ENCODE measurements at places on chromosomes 16 and 17.
A peak's percentile ranks its signal among the peaks of the same experiment; 100 is the strongest.

DNA sequence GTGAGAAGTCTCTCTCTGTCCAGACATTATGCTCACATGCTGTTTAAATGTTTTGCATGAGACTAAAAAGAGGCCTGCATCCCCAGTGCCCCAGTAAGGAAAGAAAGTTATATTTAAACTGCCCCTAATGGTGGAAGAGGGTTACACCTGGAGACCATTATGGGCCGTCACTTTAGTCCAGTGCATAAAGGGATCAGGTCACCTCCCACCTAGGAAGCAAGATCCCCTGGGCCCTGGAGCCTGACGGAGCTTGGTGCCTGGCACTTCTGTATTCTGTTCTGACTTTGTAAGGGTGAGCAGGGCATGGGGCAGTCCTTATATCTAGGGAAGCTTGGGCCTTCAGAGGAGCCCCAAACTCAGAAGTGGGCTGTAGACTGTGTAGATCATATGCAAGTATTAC, 67.9 kb downstream of the CPPED1 start:
- no peak for DNase-seq
- H3K27me3 ChIP-seq = no peaks in the 10 kb centered on the region
- no peak overlapping the region for H3K4me3 ChIP-seq

GRCh38 chr16:29745121-29745852, 503 bp downstream of the C16orf54 start:
- H3K36me3 ChIP-seq = peaks cover 42% of the 10 kb centered on the region
- H3K4me1 ChIP-seq = peaks cover 42% of the 10 kb centered on the region
- no peak for DNase-seq
- H3K27ac ChIP-seq = peak overlapping the region; percentile 98

DNA sequence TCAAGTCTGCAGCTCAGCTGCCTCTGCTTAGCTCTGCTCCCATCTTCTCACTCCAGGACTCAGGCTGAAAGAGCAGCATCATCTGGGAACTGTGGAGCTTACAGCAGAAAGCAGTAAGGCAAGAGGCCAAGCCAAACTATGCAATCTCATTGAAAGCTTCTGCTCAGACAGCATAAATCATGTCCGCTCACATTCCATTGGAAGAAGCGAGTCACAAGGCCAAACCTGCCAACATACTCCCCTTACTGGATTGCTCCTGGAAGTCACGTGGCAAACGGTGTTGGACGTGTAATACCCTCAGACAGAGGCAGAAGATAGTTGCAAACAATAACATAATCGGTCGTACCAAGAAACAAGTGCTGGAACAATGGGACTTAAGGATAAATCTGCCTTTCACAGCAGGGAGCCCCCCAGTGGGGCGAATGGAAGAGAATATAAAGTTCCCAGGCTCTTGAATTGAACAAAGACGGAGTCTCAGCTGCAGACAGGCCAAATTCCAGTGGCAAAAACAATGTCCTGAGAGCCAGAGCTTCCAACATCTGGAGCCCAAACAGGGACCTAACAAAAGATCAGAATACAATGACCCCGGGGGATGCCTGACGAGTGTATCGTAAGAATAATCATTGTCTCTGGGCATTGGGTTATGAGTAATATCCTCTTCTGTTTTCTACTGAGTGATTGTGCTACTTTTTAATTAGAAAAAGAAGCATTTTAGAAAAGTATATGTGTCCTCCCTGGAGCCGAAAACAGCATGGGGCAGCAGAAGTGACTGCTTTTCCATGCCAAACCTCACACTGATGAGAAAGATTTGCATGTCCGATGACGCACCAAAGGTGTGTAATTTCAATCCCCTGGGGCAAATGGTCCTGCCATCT, 68.4 kb downstream of the CMC2 start:
- DNase-seq = no peak
- H3K4me3 ChIP-seq = no peak overlapping the region
- no peaks in the 10 kb centered on the region for H3K36me3 ChIP-seq
- H3K4me1 ChIP-seq = no peaks in the 10 kb centered on the region

DNA sequence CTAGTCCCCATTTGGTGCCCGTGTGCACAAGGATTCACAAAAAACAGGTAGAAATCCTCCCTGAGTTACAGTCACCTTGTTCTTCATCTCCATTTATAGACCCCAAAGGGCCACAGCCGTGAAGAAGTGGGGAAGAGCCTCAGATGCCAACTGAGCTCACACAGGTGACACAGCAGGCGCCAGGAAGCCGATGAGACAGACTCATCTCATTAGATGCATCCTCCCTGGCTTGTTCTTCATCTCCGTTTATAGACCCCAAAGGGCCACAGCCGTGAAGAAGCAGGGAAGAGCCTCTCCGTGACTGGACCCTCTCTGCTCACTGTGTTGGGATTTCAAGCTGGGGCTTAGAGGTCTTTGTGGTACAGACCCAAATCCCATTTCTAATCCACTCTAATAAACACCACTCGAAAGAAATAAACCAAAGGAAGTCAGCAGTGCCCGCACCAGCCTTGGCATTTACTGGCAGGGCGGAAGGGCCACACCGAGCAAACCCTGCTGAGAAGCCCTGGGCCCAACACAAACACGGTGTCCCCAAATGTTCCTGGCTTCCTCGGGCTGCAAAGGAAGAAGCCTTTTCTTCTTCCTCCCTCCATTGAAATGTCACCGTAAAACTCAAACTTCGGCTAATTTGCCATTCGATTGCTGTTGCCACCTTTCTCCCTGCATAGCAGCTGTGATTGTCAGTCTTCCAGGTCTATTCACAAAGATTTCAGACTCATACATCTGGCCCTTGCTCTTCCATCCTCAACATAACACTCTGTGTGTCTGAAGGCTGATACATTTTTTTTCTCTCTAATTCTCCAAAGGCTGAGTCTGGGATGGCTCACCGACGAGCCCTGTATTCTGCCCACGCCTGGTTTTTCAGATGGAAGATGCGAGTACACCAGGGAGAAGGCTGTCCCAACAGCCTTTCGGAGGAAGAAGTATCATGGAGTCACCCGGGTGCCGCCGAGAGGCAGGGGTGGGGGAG, 44.9 kb upstream of the DOC2B start:
- no peak overlapping the region for H3K27ac ChIP-seq
- H3K4me3 ChIP-seq = no peak overlapping the region
- no peaks in the 10 kb centered on the region for H3K36me3 ChIP-seq
- no peaks in the 10 kb centered on the region for H3K4me1 ChIP-seq

- no peak for DNase-seq
- peaks cover 23% of the 10 kb centered on the region for H3K4me1 ChIP-seq
- H3K4me3 ChIP-seq = no peak overlapping the region
These were observed 13.9 kb upstream of the STAT3 start for GRCh38 chr17:42402117-42402516.

DNA sequence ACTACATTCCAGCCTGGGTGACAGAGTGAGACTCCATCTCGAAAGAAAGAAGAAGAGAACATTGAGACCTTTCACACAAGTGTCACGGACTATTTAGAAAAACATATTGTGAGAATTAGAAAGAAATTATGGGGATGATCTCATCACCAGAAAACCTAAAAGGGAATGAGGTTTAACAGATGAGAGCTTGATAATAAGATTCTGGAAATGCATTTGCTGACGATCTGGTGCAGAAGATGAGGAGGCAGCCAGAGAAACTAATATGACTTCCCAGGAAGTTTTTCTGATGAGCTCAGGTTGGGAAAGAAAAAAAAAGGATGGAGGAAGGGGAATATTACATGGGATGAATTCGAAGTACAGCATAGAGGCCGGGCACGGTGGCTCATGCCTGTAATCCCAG, 10.8 kb upstream of the APOH start:
- DNase-seq = no peak
- H3K4me1 ChIP-seq = peaks cover 2% of the 10 kb centered on the region
- peaks cover 1% of the 10 kb centered on the region for H3K27me3 ChIP-seq
- H3K36me3 ChIP-seq = no peaks in the 10 kb centered on the region

DNA sequence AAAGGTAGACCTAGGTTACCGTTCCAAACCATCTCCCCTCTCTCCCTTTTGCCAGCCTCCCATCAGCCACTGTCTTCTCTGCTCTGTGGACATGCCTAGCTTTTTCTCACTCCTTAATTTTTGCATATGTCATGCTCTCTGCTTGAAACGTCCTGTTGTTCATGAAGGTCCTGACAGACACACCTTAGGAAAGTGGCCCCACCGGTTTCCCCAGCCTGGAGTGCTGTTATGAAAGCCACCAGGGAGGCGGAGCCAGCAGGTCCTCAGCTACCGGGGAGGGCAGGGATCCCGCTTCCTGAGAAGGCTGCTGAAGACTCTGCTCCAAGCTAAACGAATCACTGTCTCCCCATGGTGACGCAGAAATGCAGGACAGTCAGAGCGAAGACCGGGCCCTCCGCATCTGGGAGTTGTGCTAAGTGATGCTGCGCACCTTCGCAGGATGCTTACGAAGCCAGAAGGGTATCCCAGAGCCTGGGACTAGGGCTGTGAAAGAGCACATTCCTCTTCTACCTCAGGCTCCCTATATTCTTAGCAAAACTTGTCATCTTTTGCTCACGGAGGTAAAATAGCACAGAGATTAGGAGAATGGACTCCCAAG, 2.3 kb upstream of the SLC16A11 start:
- H3K27ac ChIP-seq = peak overlapping the region; percentile 81
- no peaks in the 10 kb centered on the region for H3K36me3 ChIP-seq
- peaks cover 23% of the 10 kb centered on the region for H3K4me1 ChIP-seq
- peaks cover 12% of the 10 kb centered on the region for H3K27me3 ChIP-seq
- peak; percentile 63 for DNase-seq
- H3K4me3 ChIP-seq = peak overlapping the region; percentile 71

DNA sequence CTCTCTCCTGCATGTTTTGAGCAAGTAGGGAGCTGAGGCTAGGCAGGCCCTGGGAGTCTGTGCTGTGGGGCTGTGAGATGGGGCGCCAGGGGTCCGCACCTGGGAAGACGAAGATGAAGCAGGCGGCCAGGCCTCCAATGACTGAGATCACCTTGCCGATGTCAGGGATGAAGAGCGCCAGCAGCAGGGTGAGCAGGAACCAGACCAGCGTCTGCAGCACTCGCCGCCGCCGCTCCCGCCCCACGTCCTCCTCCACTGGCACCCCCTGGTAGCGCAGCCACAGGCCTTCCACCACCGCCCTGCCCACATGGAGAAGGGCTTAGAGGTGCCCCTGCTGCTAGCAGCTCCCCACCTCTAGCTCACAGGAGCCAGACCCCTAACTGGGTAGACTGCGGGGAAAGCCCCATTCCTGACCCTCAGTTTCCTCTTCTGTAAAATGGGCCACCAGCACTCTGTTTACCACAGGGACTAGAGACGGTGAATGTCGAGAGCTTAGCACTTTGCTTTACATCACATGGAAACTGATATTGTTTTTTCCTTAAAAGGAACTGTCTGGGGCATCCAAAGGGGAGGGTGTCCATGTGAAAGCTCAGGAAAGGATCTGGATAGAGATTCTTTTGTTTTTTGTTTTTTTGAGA, 13.5 kb downstream of the SLC38A7 start:
- H3K27ac ChIP-seq = no peak overlapping the region
- DNase-seq = no peak
- no peak overlapping the region for H3K4me3 ChIP-seq
- H3K36me3 ChIP-seq = no peaks in the 10 kb centered on the region
- no peaks in the 10 kb centered on the region for H3K27me3 ChIP-seq

DNA sequence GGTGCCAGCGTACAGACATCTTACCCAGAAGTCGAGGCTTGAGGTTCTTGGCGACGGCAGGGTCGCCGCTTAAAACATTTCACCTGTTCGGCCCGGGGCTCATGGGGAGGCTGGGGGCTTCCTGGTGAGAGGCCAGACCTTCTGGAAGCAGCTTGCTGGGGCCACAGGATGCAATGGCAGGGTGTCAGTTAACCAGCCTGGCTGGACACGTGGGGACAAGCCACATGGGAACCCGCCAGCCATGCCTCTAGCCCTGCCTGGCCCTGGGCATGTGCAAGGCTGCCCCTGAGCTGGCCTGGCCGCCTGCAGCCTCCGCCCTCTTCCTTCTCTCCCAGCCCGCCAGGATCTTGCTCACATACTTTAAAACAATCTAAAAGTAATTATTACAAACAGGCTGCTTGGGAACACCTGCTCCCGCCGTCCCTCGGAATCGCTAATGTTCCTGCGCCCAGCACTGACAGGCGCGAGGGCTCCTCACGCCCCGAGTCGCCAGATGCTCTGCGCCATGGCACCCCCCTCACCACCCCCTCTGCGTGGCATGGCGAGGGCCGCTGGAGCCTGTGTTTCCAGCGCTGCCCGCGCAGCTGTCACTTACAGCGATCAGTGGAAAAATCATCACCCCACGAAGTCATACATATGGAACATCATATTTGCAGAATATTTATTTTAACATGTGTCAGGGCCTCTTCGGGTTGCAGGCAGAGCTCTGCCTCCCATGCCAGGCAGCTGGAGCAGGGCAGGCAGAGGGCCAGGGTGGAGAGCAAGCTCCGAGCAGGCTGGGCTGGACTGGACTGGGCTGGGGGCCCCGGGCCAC, 188.7 kb upstream of the GSE1 start:
- no peaks in the 10 kb centered on the region for H3K36me3 ChIP-seq
- H3K4me1 ChIP-seq = peaks cover 2% of the 10 kb centered on the region
- H3K4me3 ChIP-seq = no peak overlapping the region
- H3K27me3 ChIP-seq = peaks cover 5% of the 10 kb centered on the region

DNA sequence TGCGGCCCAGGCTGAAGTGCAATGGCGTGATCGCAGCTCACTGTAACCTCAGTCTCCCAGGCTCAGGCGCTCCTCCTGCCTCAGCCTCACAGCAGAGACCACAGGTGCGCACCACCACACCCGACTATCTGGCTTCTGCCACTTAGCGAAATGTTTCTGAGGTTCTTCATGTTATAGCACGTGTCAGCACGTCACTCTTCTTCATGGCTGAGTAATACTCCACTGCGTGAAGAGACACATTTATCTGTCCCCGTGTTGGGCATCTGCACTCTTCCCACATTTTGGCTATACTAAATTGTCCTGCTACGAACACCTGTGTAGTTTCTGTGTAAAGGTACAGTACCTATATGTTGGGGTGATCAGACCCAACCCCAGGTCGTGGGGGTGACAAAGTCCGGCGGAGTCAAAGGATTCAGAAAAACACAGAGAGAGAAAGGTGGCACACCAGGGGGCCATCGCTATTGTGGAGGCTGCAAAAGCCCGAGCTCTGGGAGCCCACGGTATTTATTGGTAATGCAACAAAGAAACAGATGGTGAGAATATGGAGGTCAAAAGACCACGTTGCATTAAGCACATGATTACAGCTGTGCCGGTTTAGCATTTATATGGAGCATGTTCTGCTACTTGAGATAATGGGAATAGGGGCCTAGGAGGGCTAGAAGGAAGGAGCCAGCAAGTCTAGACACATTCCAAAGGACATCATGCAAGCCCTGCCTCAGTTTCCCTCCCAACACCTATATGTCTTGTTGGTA, 851 bp upstream of the DPEP1 start:
- no peak overlapping the region for H3K27ac ChIP-seq
- no peak overlapping the region for H3K4me3 ChIP-seq
- H3K36me3 ChIP-seq = peaks cover 5% of the 10 kb centered on the region
- H3K27me3 ChIP-seq = no peaks in the 10 kb centered on the region
- DNase-seq = no peak

GRCh38 chr16:82061861-82062525, 26.9 kb downstream of the HSD17B2 start:
- DNase-seq = no peak
- H3K27ac ChIP-seq = no peak overlapping the region
- H3K27me3 ChIP-seq = peaks cover 20% of the 10 kb centered on the region
